Bronchial smooth muscle cell (primary cell): ENCODE measurements at places on chromosomes 11 and 22. TPM values are rescaled to one million over a fixed set of nuclear protein-coding genes. Genes with fewer than 3 reads are reported as not detected.

The NRGN gene
- total RNA-seq = 0.32 TPM in 1 of 2 replicates, not detected in the other

The CDC42BPG gene
- 0.16 and 0.69 TPM in 2 replicates for total RNA-seq

The SLC25A22 gene
- total RNA-seq = 11.8 and 12.5 TPM in 2 replicates

The SIK2 gene
- total RNA-seq = 10.0 and 12.5 TPM in 2 replicates

The OR51I2 gene
- not detected in 2 replicates for total RNA-seq

The MIAT gene
- total RNA-seq = 1.4 and 3.5 TPM in 2 replicates

The DDTL gene
- total RNA-seq = 2.7 and 4.1 TPM in 2 replicates
